Tibial nerve (tissue), 4 donors: ENCODE measurements at places on chromosomes 12 and 14.

DNA sequence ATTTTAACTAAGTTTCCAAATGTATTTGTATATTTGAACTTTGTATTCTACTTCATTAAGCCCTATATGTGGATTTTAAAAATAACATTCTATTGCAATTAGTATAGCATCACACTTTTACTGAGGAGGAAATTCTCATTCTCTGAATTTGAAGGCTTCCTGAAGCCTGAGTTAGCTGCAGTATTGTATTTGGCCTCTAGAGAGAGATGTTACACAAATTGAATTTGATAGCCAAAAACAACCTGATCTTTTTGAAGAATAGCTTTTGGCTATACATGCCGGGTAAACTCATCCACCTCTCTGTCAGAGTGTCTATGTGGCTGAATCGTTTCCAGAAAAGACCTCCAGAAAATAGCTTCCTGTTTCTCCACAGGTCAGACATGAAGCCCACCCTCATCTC, 316.5 kb upstream of the OR4E1 start:
- no peaks in the 10 kb centered on the region for H3K4me1 ChIP-seq
- no peak overlapping the region for H3K4me3 ChIP-seq
- no peak for DNase-seq
- no peaks in the 10 kb centered on the region for H3K27me3 ChIP-seq

DNA sequence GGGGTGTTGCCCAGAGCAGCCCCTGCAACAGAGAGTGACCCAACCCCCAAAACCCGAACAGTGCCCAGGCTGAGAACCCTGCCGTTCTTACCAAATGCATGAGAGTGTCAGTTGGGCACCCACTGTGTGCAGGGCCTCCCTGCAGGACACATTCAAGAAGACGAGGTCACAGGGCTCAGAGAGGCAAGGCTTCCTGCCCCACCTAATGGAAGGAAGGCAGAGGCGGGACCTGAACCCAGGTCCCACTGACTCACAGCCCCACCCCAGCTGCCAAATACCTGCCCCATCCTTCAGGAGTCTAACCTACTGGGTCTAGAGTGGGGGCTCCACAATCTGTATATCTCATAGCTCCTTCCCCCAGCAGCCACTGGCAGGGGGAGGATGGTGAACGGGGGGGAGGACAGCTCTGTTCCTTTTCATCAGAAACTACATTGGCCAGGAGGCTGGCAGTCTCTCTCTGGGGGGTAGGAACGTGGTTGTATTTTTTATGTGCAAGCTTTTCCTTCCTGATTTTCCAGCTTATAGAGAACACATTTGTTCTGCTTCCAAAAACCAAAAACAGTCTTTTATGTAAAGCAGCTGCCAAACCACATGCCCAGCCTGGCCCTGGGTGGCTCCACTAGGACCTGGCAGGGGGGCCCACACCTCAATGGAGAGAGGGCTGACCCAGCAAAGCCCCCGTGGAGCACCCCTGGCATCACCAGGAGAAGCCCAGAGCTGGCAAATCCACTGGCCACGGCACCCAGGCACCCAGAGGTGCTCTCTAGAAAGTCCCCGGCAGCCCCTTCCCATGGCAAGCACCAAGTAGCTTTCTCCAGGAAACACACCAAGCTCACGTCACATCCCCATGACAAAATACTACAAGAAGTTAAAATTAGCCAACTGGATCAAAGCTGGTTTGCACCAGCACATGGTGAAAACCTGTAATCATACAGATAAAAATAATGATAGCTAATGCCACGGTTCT, 17.0 kb downstream of the NCOR2 start:
- DNase-seq, result no peak
- no peaks in the 10 kb centered on the region for H3K27me3 ChIP-seq
- no peaks in the 10 kb centered on the region for H3K36me3 ChIP-seq
- H3K4me3 ChIP-seq, result no peak overlapping the region

GRCh38 chr14:28608443-28608842, 158.1 kb upstream of the FOXG1 start:
- no peaks in the 10 kb centered on the region for H3K27me3 ChIP-seq
- H3K4me1 ChIP-seq, result no peaks in the 10 kb centered on the region
- H3K4me3 ChIP-seq, result no peak overlapping the region
- H3K27ac ChIP-seq, result no peak overlapping the region

DNA sequence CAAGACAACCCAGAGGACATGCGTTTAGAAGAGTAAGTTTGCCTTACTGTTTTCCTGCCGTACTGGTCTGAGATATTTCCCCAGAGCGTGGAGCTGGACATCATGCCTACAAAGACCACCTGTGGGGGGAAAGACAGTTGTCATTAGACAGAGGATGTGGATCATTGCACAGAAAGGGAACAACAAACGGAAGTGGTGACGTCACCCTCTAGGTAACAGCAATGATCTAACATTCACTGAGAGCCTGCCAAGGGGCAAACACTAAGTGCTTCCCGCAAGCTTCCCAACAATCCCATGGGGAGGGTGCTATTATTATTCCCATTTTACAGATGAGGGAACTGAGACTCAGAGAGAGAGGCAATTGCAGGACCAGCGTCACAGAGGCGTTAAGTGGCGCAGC, 48.5 kb downstream of the SVOP start:
- H3K27me3 ChIP-seq, result no peaks in the 10 kb centered on the region
- H3K4me1 ChIP-seq, result no peaks in the 10 kb centered on the region
- H3K4me3 ChIP-seq, result no peak overlapping the region
- H3K36me3 ChIP-seq, result no peaks in the 10 kb centered on the region
- no peak overlapping the region for H3K27ac ChIP-seq

- H3K27ac ChIP-seq, result no peak overlapping the region
- no peaks in the 10 kb centered on the region for H3K27me3 ChIP-seq
- no peaks in the 10 kb centered on the region for H3K36me3 ChIP-seq
- no peak for DNase-seq
- H3K4me3 ChIP-seq, result no peak overlapping the region
Observed at GRCh38 chr14:89667983-89668382, 250.9 kb upstream of the FOXN3 start.

- H3K4me1 ChIP-seq, result peaks cover 4% of the 10 kb centered on the region
- DNase-seq, result no peak
- H3K27ac ChIP-seq, result no peak overlapping the region
- no peaks in the 10 kb centered on the region for H3K27me3 ChIP-seq
- H3K36me3 ChIP-seq, result no peaks in the 10 kb centered on the region
Observed at GRCh38 chr12:14665354-14666348, 30.7 kb downstream of the GUCY2C start.

DNA sequence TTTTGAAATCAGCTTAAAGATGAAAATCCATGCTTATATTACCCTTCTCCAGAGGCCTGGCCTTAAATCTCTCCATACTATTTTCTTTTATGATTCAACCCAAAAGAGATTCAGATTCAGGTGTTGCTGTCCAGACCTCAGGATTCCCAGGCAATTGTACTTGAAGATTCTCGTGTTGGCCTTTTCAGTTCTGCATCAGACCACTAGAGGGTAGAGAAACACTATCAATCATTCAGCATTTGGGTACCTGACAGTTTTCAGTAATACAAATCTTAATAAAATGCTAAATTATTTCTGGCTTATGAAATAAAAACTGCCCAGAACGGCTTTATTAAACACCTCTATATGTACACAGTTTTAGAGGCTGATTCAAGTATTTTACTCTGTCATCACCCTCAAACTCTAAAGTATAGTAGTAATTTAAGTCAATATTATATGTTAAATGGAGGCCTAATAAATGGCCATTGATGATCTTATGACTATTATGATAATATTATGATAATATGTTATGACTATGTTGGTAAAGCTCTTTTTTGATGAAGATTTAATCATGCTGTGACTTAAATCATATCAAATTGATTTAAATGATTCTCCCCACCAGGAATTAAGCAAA, 301.1 kb downstream of the DUSP6 start:
- H3K27ac ChIP-seq, result no peak overlapping the region
- no peaks in the 10 kb centered on the region for H3K36me3 ChIP-seq
- no peak for DNase-seq
- no peaks in the 10 kb centered on the region for H3K4me1 ChIP-seq
- no peaks in the 10 kb centered on the region for H3K27me3 ChIP-seq

GRCh38 chr12:121535150-121536053, 45.4 kb downstream of the KDM2B start:
- DNase-seq, result no peak
- H3K27ac ChIP-seq, result peak overlapping the region; percentile 77
- H3K4me1 ChIP-seq, result no peaks in the 10 kb centered on the region
- H3K27me3 ChIP-seq, result no peaks in the 10 kb centered on the region
- H3K4me3 ChIP-seq, result peak overlapping the region; percentile 60
- H3K36me3 ChIP-seq, result no peaks in the 10 kb centered on the region

- no peaks in the 10 kb centered on the region for H3K4me1 ChIP-seq
- no peak overlapping the region for H3K27ac ChIP-seq
- H3K27me3 ChIP-seq, result no peaks in the 10 kb centered on the region
- DNase-seq, result no peak
Observed at GRCh38 chr12:88546226-88546625, 34.0 kb downstream of the KITLG start.

GRCh38 chr14:68568907-68569897, 223.7 kb downstream of the ZFP36L1 start:
- no peaks in the 10 kb centered on the region for H3K27me3 ChIP-seq
- H3K4me3 ChIP-seq, result no peak overlapping the region
- H3K36me3 ChIP-seq, result no peaks in the 10 kb centered on the region
- H3K27ac ChIP-seq, result no peak overlapping the region
- H3K4me1 ChIP-seq, result no peaks in the 10 kb centered on the region

DNA sequence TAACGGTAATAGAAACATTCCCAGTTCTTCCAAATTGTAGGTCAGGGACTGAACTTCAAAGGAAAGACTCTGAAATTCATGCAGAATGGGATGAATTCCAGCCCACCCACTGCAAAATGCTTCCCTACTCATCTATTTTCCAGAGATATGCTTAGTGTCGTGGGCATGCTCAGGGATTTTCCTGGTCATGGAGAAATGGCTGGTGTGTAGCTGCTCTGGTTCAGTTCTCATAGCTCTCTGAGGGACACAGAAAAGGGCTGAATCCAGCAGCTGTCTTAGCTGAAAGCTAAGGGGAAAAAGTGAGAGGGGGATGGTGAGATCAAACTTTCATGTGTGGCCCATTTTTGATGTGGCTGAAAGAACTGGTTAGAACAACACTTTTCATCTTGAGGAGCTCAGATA, 72.9 kb upstream of the KRAS start:
- no peaks in the 10 kb centered on the region for H3K36me3 ChIP-seq
- no peak overlapping the region for H3K4me3 ChIP-seq
- no peaks in the 10 kb centered on the region for H3K4me1 ChIP-seq
- H3K27ac ChIP-seq, result no peak overlapping the region
- no peaks in the 10 kb centered on the region for H3K27me3 ChIP-seq
- no peak for DNase-seq

GRCh38 chr14:90276646-90277367, 20.5 kb downstream of the PSMC1 start:
- H3K36me3 ChIP-seq, result peaks cover 2% of the 10 kb centered on the region
- no peaks in the 10 kb centered on the region for H3K27me3 ChIP-seq
- no peaks in the 10 kb centered on the region for H3K4me1 ChIP-seq
- no peak overlapping the region for H3K27ac ChIP-seq
- no peak overlapping the region for H3K4me3 ChIP-seq
- no peak for DNase-seq

DNA sequence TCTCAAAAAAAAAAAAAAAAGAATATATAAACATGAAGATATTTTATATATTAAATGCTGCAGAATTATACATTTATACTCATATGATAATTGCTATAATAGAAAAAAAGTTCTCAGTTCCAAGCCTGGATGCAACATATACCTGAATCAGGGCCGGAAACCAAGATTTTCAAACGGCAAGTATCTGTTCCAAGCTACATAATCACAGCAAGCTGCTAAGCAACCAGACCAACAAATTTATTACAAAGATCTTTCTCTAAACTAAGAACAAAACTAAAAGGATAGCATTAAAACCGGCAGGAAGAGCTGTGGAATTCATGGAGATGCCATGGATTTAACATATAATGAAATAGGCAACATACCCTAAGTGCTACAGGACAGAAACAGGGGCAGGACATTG, 7.1 kb downstream of the RACGAP1 start:
- DNase-seq, result no peak
- no peak overlapping the region for H3K4me3 ChIP-seq
- H3K27me3 ChIP-seq, result no peaks in the 10 kb centered on the region
- H3K36me3 ChIP-seq, result no peaks in the 10 kb centered on the region

DNA sequence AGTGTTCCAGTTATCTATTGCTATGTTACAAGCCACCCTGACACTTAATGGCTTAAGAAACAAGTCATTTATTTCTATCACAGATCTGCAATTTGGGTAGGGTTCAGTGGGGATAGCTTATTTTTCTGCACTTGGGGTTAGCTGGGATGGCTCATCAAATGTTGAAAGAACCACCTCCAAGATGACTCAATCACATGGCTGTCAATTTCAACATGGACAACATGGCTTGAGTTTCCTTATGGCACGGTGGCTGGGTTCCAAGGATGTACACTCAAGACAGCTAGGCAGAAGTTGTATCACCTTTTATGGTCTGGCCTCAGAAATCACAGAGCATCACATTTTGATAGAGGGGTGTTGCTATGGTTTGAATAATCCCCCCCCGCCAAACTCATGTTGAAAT, 24.5 kb upstream of the IGF1 start:
- no peak overlapping the region for H3K4me3 ChIP-seq
- H3K27me3 ChIP-seq, result no peaks in the 10 kb centered on the region
- no peak for DNase-seq
- H3K36me3 ChIP-seq, result no peaks in the 10 kb centered on the region
- no peaks in the 10 kb centered on the region for H3K4me1 ChIP-seq
- H3K27ac ChIP-seq, result no peak overlapping the region

- H3K4me3 ChIP-seq, result no peak overlapping the region
- no peak overlapping the region for H3K27ac ChIP-seq
- no peaks in the 10 kb centered on the region for H3K4me1 ChIP-seq
- H3K36me3 ChIP-seq, result no peaks in the 10 kb centered on the region
- no peaks in the 10 kb centered on the region for H3K27me3 ChIP-seq
Observed at GRCh38 chr14:78631551-78631950, 461.4 kb downstream of the NRXN3 start.

- no peaks in the 10 kb centered on the region for H3K27me3 ChIP-seq
- peak overlapping the region; percentile 92 for H3K27ac ChIP-seq
- H3K4me3 ChIP-seq, result peak overlapping the region; percentile 69
- no peaks in the 10 kb centered on the region for H3K4me1 ChIP-seq
- H3K36me3 ChIP-seq, result no peaks in the 10 kb centered on the region
- DNase-seq, result peak; percentile 73
Observed at GRCh38 chr12:56078931-56079722, 838 bp upstream of the ERBB3 start.

DNA sequence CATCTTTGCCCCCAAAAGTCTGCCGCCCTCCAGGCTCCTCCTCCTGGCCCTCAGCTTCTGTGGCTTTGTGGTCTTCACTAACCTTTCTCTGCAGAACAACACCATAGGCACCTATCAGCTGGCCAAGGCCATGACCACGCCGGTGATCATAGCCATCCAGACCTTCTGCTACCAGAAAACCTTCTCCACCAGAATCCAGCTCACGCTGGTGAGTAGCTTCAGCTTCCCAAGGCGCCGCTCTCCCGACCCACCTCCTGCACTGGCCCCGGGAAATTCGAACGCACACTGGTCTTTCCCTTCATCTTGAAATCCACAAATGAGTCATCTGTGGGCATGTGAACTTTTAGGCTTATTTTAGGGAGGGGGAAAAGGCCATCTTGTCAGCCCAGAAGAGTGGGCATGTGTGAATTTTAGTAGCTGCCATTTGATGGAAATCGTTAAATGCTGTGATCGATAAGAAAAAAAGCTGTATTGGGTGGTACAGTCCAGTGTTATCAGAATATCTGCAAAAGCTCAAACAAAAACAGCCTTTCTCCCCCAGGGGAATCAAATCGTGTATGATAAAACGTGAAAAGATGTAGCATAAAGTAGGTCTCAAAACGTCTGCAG, 700 bp downstream of the SLC35E3 start:
- no peaks in the 10 kb centered on the region for H3K36me3 ChIP-seq
- H3K4me3 ChIP-seq, result peak overlapping the region; percentile 69
- H3K27ac ChIP-seq, result peak overlapping the region; percentile 22
- no peaks in the 10 kb centered on the region for H3K27me3 ChIP-seq
- H3K4me1 ChIP-seq, result peaks cover 38% of the 10 kb centered on the region

- no peak overlapping the region for H3K4me3 ChIP-seq
- peaks cover 4% of the 10 kb centered on the region for H3K27me3 ChIP-seq
- H3K36me3 ChIP-seq, result no peaks in the 10 kb centered on the region
- no peak for DNase-seq
- no peaks in the 10 kb centered on the region for H3K4me1 ChIP-seq
Observed at GRCh38 chr12:64895526-64895925, 71.1 kb downstream of the TBC1D30 start.
